ENCODE measurements at places on chromosomes 1 and 21.

DNA sequence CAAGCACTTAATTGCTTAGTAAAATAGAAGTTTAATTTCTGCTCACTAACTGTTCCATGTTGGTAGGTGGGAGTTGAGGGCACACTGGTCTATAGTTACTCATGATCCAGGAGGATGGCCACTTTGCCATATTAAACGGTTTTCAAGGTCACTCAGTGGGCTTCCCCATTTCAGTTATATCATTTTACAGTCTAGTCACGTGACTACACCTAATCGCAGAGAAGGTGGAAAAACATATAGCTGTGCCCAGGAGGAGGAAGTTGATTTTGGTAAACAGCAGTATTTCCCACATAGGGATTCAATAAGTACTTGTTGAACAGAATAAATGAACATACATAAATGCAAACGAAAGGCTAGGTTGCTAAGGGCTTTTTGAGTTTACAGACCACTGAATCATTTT lies 541.1 kb upstream of the CAMK1G start:
- DNase-seq = no peak

DNA sequence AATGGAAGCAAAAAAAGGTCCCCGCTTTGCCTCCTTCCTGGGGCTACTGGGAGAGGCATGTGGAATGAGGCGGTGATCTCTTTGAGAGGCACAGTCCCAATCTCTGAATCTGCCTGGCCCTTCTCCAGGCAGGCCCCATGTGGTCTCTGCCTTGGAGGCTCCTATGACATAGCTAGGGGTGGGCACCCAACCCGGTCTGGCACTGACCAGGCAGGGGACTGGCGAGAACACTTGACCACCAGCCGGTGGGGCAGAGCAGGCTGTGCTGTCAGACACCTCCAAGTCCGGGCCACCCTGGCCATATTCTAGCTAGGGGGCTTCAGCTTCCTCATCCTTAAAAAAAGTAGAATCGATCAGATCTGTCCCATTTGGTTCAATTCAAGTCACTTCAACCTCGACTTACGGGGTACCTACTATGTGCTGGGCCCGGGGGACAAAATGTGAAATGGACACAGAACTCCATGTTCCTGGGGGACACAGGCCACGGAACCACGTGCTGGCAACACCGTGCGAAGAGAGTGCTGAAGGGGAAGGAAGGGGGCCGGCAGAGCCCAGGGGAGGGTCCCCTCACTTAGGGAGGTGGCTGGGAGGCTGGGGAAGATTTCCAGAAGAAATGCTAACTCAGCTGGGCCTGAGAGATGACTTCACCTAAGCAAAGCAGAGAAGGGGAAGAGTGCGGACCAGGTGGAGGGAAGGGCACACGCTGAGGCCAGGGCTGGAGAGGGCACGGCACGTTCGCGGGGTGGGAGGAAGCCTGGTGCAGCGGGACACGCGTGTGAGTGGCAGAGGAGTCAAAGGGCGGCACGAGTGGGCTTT lies 33.3 kb downstream of the HSPG2 start:
- DNase-seq = no peak

- no peak for DNase-seq
Measured at GRCh38 chr1:118302145-118302544, 117.1 kb upstream of the SPAG17 start.

- DNase-seq = no peak
Measured at GRCh38 chr1:195332102-195332501, 1276.1 kb downstream of the KCNT2 start.

- no peak for DNase-seq
Measured at GRCh38 chr21:44332383-44332782, 6.8 kb downstream of the CFAP410 start.

DNA sequence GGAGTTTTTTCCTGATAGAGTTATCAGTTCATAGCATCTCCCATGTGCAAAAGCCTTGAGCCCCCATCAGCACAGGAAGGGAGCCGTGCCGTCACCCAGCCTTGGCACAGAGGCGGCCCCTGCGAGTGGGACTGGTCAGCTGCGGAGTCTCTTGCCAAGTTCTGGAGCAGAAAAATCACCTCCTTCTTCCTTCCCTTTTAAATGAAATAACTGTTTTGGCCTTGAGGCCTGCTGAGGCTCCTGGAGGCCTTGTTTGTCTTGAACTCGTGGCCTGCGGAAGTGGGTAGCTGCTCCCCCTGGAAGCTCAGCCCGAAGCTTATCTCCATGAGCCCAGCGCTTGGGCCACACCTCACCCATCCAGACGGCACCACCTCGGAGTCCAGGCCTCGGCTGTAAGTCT lies 145.7 kb upstream of the TMEM51 start:
- DNase-seq = no peak

DNA sequence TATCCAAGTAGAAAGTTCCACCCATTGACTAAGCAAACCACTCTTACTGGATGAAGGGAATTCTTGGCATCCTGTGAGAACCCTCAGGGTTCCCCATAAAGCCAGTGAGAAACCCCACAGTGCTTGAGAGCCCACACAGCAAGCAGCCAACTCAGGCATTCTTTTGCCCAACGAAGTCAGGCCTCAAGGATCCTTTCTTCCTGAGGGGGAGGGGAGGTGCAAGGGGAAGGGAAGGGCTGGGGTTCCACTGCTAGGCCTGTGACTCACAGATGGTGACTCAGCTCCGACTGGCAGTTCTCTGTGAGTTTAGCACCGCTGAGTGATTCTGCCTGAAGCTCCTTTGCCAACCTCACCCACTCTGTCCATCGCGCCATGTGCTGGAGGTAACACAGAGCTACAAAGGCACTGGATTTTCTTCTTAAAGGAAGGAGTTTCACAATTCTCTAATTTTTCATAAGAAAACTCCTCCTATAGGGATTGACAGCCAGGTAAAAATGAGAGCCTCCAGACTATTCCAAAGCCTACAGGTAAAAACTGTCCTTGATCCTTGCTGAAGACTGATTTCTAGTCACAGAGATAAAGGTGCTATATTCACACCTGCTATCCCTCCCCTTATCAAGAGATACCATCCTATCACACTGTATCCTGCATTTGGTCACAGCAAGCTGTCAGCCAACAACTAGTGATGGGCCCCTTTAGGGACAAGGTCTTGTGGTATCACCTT lies 4.8 kb downstream of the ENO1 start:
- DNase-seq = peak; percentile 88

DNA sequence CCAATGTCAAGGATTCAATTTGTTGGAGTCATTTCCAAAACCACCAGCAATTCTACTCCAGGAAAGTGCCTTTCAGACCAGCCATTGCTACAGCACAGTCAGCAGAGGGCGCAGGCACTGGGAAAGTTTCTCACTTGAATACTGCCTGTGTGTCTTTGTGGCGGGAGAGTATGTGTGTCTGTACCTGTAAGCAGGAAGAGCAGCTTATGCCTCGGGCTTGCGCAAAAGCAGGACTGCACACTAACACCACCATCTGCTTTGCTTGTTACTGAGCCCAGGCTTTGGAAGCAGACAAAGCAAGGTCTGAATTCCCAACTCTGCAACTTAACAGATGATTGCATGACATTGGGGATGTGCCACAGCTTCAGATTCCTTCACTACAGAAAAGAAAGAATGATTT lies 7.0 kb upstream of the CTSE start:
- peak; percentile 70 for DNase-seq

GRCh38 chr1:235679005-235679404 lies 29.4 kb upstream of the GNG4 start:
- no peak for DNase-seq

GRCh38 chr1:84013708-84014107 lies 14.8 kb upstream of the TTLL7 start:
- no peak for DNase-seq

DNA sequence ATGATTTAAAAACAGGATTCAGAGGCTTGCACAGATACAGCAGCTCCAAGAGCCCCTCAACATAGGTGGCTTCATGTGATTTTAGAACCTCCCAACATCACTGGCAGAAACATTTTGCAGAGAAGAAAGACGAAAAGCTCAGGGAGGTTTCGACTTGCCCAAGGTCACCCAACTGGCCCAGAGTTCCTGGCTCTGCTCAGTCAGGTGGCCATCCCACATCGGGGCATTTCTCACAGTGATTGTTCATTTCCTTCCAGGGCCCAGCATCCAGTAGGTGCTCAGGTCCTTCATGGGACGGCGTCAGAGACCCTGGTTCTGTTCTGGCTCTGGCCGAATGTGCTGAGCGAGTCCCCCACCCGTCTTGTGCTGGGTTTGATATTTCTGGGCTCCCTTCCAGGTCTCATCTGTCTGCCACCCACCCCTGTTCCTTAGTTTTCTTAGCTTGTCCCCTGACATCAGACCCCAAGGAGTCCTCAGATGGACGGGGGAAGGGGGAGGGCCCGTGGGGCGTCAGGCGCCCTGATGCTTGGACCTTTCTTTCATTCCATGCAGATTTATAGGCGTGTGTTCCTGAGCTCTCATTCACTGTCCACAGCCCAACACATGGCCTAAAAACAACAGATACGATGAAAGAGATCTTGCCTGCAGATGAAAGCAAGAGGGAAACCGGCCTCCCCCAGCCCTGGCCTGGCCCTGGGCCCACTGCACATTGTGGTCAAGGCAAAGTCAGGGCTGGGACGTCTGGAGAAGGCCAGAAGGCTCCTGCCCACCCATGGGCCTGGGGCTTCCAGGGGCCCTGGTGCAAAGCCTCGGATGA lies 123.1 kb upstream of the ZBTB40 start:
- no peak for DNase-seq

- no peak for DNase-seq
Measured at GRCh38 chr1:61368876-61369275, 286.5 kb downstream of the NFIA start.

DNA sequence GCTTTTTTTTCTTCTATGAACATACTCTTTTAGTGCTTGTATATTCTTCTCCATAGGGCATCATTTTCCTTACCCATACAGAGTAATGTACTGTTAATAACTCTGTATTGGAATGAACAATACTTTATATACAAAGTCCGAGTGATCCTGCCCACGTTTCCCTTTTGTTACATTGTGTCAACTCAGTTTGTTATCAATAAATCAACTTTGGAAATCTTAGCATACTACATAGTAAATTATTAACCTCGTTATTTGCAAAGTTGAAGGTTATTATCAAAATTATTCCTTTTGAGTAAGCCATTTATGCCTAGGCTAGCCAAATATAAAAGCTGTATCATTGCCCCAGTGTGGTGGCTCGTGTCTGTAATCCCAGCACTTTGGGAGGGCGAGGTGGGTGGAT lies 937.4 kb upstream of the TMPRSS15 start:
- no peak for DNase-seq

DNA sequence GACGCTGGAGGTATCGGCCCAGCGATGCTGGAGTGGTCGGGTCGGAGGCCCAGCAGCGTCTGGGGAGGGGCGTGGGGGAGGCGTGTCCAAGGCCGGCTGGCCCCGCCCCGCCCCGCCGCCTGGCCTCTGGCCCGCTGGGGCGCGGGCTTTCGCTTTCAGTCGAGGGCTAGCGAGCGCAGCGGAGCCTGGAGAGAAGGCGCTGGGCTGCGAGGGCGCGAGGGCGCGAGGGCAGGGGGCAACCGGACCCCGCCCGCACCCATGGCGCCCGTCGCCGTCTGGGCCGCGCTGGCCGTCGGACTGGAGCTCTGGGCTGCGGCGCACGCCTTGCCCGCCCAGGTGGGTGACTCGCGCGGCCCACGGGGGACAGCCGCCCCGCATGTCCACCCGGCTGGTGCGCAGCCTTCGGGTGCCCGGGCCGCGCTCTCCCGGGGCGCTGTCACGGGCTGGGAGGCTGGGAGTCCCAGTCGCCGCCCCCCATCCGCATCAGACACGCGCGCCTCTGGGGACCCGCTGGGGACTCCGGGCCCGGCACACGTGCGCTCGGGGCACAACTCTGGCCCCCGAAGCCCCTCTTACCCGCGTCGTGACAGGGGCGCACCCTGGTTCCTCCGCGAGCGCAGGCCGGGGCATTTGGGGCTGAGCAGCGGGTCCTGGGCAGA lies at the start of gene TNFRSF1B:
Gene TNFRSF1B, plus strand, starts transcription at position 158 of the 659 bp plus-strand sequence. Its CDS starts 101 bp downstream, at position 259.
- DNase-seq = peak; percentile 28

DNA sequence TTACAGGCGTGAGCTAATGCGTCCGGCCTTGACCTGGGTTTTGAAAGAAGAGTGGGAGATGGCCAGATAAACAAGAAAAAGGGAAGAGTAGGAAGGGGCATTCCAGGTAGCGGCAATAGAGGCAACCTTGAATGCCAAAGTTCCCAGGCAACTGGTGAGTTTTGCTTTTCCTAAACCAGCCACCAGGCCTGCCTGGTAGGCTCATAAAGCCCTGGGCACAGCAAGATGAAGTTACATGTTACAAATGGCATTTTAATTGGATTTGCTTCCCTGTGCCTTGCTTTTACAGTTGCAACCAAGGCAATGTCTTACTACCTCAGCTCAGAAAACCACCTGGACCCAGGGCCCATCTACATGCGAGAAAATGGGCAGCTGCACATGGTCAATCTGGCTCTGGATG lies 5.5 kb downstream of the LRRC42 start:
- no peak for DNase-seq

- DNase-seq = peak; percentile 66
Measured at GRCh38 chr1:6275826-6276782, 15.2 kb upstream of the GPR153 start.

GRCh38 chr1:106861110-106861509 lies 195.4 kb upstream of the PRMT6 start:
- no peak for DNase-seq

- peak; percentile 18 for DNase-seq
Measured at GRCh38 chr1:232853994-232854797, 49.0 kb downstream of the MAP10 start.

- no peak for DNase-seq
Measured at GRCh38 chr1:165536016-165536415, 7.8 kb upstream of the LRRC52 start.

- no peak for DNase-seq
Measured at GRCh38 chr1:95723346-95723745, 489.3 kb downstream of the RWDD3 start.

DNA sequence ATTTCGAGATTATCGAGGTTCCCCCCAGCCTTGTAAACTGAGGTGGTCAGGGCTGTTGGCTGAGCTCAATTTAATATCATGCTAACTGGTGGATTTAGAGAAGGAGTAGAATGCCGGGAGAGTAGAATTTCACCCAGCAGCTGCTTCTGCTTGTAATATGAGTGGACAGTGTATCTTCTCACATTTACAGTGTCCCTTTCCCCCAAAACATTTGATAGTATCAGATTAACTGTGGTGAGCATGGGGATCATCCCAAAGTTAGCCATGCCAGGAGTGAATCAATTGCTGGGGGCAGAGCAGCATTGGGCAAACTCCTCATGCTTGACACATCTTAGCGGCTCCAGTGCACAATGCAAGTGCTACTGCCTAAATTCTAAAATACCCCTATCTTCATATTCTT lies 9.2 kb upstream of the PPFIA4 start:
- no peak for DNase-seq

- DNase-seq = no peak
Measured at GRCh38 chr1:22750685-22751051, 40.0 kb downstream of the EPHB2 start.

DNA sequence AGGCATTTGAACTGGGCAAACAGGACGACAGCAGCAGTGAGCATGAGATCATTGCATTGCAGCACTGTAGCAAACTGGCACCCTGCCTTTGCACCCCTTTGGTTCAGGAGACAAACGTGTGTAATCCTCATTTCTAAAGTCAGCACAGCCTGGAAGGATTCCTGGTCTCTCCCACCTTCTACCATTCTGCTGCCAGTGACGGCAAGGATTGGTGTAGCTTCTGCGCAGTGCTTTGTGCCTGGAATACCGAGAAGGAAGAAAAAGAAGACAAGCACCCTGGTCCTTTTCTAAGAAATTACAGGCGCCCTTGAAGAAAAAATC lies 805.3 kb downstream of the USP25 start:
- DNase-seq = no peak

Data from COLO829 (cell line).